Fibroblast of skin of left quadriceps (primary cell): ENCODE measurements at places on chromosomes 12 and 14.

DNA sequence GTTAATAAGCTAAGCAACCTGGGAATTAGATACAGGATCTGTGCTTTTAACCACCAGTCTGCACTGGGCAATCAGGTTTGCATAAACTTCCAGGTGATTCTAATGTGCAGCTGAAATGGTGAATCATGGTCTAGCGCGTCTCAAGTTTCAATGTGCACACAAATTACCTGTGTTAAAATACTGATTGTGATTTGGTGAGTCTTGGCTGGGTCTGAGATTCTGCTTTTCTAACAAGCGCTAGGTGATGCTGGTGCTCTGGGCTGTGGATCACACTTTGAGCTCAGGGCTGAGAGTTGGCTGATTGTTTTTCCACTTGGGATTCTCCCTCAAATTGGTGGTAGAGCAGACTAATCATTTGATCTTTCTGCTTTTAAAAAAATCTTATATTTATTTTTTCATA lies 124.8 kb downstream of the C12orf75 start:
- no peak for DNase-seq

- DNase-seq, result no peak
Observed at GRCh38 chr12:52317468-52318052, 3.6 kb downstream of the KRT83 start.

DNA sequence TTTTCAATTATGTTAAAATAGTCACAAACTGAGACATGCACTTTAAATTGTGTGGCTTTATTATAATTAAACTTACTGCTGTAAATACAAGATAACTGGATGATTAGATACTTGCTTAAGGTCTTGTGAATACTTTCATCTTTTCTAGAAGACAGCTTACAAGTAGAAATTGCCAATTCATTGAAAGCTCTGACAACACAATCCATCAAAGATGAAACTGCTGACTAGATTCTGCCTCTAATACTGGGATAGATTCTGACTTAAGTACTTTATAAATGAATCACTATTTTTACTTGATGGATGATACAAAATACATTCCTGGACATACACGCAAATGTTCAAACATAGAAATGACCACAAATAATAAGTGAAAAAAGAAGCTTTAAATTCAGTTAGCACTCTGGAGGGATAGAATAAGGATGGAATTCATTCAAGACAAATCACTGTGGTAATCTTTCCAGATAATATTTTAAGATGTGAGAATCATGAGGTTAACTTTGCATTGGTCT lies 876.8 kb downstream of the RPS29 start:
- no peak for DNase-seq

DNA sequence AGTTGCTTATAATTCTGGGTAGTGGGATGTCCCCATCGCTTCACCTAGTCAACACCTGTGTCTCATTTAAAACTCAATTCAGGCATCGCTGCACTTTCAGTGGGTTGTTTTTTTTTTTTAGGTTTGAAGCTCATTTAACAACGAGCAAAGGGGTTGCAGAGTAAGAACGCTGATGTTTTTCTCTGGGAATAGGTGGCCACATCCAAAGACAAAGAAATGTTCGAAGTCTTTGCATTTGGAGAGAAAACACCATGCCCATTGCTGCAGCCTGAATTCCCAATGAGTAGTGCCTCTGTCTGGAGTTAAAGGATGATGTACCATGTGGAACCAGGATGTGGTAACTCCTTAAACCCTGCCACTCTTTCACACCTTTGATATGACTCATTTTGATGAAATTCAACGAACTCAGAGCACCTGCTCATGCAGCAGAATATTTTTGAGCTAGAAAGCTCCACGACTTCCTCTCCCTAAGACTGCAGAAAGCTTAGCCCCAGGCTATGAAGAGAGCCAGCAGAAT lies 35.1 kb upstream of the BATF start:
- no peak for DNase-seq

DNA sequence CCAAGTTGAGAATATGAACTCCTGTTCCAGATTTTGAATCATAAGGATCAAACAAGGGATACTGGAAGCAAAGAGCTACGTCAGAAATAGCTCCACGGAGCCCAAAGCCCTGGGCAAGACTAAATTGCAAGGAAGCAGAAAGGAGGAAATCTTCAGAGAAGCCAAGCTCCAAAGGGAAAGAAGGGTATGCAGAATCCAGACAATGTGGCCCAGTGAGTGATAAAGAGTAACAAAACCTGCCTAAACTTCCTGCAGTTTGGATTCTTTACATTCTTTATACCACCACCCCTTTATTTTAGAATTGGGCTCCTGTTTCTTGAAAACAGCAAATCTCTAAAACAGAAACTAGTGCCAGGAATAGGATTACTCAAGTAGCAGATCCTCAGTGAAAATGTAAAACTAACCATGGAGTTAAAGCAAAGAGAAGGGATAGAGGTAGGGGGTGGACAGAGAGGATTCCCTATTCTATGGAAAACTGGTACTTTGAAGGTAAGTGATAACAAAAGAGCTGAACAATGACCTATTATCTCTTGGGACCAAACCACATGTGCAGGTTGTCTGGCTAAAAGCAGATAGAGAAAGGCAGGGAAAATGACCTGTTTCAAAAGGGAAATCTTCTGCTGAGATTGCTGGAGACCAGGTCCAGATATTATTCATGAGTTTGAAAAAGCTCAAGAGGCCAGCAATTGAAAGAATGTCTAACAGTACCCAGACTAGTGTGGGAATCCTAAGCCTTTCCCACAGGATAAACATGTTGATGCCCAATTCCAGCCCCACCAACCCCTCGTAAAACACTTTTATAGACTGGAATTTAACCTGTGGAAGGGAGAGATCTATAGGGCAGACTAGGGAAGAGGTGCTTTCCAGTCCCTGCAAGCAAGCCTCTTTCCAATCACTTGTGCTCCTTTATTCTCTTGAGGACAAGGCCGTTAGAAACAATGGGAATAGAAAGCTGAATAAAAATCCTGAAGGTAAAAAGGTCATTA lies 24.5 kb downstream of the MBIP start:
- DNase-seq, result no peak

DNA sequence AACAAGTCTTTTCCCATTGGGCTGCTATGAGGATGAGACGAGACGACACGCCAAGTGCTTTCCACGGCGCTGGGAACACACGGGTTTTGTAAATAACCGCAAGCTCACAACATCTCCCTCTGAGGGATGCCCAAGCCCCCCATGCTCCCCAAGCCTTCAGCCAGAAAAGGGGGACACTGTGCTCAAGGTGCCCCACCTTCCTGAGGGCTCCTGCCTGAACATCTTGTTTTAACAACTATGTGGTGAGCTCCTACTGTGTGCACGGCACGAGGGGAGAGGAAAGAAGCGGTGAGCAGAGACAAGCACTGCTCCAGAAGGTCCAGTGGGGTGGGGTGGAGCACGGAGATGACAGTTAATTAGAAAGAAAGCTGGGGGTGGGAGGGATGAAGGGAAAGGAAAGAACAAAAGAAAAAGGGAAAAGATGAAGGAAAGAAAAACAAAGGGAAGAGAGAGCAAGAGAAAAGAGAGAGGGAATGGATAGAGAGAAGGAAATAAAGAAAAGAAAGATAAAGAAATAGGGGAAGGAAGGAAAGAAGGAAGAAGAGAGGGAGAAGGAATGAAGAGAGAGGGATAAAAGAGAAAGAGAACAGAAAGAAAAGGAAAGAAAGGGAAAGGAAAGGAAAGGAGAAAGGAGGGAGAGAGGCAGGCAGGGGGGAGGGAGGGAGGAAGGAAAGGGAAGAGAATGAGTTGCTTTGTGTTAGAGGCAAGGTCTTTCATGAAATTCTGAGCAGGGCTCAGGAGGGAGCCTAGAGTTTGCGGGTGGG lies 56.8 kb downstream of the SLC15A4 start:
- DNase-seq, result no peak

DNA sequence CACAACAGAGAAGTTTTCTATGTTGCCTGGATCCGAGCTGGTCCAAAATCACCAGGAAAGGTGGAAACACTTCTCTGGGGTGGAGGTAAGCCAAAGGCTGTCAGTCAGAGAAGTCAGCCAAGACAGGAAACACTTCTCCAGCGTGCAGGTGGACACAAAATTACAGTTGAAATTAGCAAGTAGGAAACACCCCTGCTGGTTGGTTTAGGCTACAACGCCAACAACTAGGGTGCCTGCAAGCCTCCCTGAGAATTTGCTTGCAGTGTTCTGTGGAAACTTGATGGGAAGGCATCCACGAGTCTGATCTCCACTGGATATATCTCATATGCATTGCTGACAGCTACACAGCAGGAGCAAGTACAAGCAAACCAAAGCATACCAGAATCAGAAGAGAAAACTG lies 600.5 kb downstream of the RERGL start:
- DNase-seq, result no peak

GRCh38 chr12:99257672-99258071 lies 389.9 kb upstream of the GARIN6 start:
- no peak for DNase-seq

DNA sequence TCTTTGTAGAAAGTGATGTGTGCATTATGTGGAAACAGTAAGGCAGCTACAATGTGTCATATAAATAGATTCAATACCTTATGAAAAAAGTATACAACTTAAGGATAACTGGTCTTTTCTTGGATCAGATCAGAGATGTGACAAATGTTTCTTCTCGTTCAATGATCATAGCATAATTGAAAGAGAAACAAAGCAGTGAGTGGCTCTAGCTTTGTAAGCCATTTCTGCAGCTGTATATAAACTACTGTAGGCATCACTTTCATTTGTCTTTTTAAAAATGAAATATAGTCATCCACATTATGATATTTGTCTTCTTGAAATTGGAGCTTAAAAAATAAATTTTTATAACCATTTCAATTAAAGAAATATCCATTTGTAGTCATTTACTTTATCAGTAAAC lies 63.8 kb upstream of the LMO3 start:
- DNase-seq, result no peak

DNA sequence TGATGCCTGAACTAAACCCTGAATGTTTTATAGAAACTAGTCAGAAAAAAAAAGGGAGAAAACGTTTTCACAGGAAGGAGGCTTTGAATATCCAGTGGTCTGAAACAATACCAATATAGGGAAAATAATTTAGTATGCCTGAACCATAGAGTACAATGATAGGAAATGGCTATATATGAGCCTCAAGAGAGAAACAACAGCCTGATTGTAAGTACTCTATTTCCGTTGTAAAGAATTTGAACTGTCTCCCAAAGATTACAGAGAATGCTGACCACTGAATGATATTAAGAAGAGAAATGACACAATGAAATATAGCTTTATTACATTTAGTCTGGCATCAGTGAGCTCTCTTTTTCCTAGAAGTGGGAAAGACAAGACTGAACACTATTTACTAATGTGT lies 5.5 kb upstream of the GABARAPL1 start:
- DNase-seq, result no peak

GRCh38 chr14:56491299-56492285 lies 88.0 kb upstream of the TMEM260 start:
- no peak for DNase-seq

- DNase-seq, result no peak
Observed at GRCh38 chr12:124396544-124397398, 101.9 kb downstream of the RFLNA start.

DNA sequence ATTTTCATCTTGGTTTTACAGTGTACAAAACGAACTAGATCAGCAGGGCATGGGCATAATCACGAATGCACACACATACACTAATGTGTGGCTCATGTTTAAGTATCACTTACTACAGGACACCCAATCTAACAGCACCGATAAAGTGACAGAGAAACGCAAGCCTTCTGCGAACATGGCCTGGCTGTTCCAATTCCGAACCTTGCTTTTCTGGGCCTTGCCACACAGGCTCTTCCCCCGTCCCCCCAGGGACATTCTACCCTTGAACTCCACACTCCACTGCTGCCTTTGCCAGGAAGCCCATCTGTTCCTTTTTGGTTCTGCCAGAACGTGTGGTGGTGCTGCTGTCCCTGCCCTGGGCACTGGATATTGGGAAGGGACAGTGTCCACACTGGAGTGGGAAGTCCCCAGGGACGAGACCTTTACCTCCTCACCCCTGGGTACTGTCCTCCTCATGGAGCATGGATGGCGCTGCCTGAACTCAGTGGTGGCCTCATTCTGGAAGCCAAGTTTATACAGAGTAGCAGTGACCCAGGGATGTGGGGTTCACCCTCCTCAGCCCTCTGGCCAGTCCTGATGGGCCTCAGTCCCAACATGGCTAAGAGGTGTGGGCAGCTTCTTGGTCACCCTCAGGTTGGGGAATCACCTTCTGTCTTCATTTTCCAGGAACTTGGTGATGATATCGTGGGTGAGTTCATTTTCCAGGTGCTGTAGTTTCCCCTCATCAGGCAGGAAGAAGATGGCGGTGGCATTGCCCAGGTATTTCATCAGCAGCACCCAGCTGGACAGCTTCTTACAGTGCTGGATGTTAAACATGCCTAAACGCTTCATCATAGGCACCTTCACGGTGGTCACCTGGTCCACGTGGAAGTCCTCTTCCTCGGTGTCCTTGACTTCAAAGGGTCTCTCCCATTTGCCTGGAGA lies 7.9 kb downstream of the SERPINA1 start:
- DNase-seq, result no peak
